G401 (cell line): ENCODE measurements at places on chromosomes 6 and 20.

DNA sequence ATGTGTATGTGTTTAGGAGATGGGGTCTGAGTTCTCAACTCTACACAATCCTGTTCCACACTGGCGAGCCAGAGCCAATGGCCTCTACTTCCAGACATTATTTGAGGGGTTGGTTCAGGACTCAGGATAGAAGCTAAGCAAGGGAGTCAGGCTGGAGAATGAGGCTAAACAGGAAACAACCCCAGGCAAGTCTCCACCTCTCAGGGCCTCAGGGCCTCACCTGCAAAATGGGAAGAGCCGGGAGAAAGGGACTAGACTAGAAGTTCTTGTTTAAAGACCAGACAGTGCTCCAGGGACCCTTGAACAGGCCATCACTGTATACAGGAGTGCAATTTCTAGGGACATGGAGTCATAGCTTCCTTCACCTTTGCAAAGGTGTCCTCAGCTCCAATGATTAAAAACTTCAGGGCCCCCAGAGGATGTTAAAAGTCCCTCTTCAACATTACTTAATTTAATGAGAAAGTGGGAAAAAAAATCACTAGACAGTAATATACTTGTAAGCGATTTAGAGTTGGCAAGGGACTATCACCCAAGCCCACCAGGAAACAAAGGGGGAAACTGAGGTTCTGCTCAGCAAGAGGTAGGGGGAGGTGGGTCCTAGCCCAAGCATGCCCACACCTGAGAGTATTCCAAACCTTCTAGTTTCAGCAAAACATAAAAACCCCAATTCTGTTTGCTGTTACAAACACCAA lies 41.7 kb downstream of the ZMYND8 start:
- no peak for DNase-seq

GRCh38 chr6:111087871-111088667 lies 766 bp downstream of the SLC16A10 start:
- DNase-seq, result peak; percentile 63

- no peak for DNase-seq
Measured at GRCh38 chr6:166774292-166774691, 147.2 kb upstream of the RPS6KA2 start.

DNA sequence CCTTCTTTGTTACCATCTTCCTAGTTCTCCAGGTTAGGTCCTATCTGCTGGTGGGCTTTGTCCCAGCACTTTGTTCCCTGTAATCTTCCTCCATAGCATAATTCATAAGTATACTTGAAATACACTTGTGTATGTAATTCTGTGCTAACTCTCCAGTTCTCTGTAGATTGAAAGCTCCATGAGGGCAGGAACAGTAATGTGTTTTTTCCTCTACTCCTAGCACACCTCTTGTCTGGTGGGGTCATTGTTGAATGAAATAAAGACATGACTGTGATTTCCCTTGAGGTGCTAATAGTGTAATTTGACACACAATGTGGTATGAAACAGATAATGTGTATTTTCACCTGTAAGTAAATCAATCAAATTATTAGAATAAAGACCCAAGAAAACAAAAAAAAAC lies 30.0 kb downstream of the MAP3K4 start:
- DNase-seq, result no peak

DNA sequence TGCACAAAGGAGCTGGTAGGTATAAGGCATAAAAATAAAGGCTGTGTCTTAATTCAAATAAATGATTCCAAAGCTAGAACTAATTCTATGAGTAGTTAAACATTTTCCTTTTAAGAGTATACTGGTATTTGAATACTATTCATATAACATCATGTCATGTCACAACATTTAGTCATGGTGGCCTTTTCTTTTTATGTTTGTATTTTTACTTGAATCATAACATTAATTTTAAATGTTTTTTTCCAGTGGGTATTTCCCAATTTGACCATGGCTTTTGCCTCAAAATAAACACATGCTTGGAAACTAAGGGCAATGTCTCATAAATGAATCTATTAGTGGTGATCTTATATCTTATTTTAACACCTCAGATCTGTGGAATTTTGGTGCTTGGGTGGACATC lies 177.1 kb downstream of the CD109 start:
- DNase-seq, result no peak

DNA sequence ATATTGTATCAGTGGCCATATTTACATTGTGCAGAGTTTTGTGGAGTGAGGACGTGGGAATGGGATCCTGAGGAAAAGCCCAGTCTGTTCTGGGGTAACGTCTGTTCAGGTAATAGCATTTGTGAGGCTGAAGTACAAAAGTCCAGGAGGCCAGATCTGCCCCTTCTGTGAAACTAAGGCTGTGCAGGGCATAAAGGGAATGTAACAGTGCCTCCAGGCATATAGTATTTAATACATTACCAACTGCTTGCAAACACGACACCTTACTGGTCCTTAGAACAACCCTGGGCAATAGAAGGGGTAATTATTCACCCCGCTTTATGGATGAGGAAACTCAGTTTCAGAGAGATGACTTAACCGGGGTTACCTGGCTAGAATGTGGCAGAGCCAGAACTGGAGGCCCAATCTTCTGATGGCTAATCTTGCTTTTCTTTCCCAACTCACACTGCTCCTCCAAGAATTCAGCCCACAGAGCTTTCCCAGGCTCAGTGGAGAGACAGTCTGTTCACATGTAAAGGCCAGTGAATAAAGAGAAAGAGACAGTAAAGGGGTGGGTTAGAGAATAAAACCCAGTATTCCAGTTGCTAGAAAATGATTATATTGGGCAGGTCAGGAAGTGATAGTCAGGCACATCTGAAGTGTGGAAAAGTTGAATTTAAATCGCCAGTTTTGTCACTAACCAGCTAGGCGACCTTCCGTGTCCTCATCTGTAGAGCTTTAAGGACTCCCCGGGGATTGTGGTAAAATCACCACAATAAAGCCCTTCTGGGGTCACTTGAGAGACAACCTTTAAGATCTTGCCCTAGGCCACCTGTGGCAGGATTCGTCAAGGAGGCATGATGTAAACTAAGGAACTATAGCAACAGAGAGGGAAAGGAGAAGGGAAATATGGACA lies 280.7 kb upstream of the CITED2 start:
- DNase-seq, result no peak

GRCh38 chr6:47247227-47247797 lies 62.4 kb downstream of the TNFRSF21 start:
- DNase-seq, result no peak

- DNase-seq, result no peak
Measured at GRCh38 chr6:147078602-147079001, 125.6 kb upstream of the STXBP5 start.

GRCh38 chr20:57259121-57259937 lies 7.1 kb downstream of the BMP7 start:
- peak; percentile 22 for DNase-seq

DNA sequence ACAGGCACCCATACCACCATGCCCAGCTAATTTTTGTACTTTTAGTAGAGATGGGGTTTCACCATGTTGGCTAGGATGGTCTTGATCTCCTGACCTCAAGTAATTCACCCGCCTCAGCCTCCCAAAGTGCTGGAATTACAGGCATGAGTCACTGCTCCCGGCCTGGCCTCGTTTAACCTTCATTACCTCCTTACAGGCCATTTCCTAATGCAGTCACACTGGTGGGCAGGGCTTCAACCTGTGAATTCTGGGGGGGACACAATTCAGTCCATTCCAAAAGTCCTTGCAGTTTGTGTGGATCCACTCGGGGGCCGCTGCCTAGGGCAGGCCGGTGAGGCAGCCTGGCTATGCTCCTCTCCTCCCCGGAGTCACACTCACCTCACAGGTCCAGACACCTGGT lies 112.4 kb upstream of the SNX9 start:
- no peak for DNase-seq

DNA sequence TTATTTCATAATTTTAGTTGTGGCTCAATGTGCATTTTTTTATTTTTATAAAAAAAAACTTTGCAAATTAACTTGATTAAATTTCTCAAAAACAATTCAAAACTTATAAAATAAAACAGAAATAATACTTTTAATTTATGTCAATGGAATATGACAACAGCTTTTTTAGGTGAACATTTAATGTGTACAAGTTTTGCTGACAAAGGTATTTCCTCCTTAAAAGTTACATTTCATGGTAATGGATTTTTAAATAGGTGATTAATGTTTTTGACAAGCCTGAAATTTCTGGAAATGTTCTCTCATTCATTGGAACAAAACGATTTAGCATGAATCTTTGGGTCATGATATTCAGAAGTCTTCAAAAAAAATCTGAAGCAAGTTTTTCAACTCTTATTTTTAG lies 1160.0 kb downstream of the HACE1 start:
- no peak for DNase-seq

GRCh38 chr6:9789201-9789600 lies 625.7 kb downstream of the TFAP2A start:
- DNase-seq, result no peak

DNA sequence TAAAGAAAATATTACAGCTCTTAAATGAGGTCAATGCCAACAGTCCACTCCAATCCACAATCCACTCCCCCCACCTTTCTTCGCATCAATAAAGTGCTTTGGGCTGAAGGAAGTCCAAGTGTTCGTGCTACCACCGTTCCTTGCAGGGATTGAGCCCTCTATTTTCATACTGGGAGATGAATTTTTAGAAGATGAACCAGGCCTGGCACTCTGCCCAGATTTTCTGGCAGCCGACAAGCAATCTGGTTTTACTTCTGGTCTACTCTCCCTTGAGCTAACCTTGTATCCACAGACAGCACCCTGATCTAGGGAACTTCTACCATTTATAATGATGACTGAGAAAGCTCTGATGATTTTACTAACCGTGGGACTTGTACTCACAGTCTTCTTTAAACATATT lies 72.3 kb downstream of the BTBD9 start:
- DNase-seq, result peak; percentile 95

- no peak for DNase-seq
Measured at GRCh38 chr6:44524476-44525227, 137.1 kb downstream of the CDC5L start.

GRCh38 chr6:40692337-40692736 lies 105.2 kb upstream of the LRFN2 start:
- DNase-seq, result no peak

DNA sequence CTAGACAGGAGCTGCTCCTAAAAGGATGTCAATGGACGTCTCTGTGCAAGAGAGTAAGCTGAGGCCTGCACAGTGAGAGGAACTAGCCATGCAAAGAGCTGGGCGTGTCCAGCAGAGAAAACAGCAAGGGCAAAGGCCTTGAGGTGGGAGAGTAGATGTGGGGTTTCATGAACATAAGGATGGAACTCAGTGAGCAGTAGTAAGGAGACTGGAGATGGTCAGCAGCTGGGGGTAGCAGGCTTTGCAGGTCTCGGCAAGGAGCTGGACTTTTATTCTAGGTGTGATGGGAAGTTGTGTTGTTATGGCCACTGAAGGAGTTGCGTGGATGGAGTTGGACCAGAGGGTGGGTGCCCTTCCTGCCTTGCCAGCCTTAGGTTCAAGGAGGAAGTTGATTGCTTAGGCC lies 90.7 kb upstream of the SIRPA start:
- peak; percentile 7 for DNase-seq

DNA sequence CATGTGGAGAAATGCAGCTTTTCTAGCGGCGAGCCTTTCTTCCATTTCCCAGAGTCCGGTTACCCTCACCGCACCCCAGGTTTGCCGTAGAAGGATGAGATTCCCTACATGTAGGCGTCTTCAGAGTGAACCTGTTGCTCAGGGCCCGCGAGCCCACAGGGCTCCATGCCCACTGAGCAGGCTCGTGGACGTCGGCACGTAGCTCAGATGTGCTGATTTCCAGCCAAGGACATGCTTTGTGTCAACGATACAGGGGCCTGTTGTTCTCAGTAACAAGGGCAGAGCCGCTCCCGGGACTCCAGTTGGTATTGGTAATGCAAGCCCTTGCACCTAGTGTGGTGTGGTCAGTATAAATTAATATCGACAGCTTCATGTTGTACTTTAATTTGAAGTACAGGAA lies 159.6 kb downstream of the MTHFD1L start:
- no peak for DNase-seq

DNA sequence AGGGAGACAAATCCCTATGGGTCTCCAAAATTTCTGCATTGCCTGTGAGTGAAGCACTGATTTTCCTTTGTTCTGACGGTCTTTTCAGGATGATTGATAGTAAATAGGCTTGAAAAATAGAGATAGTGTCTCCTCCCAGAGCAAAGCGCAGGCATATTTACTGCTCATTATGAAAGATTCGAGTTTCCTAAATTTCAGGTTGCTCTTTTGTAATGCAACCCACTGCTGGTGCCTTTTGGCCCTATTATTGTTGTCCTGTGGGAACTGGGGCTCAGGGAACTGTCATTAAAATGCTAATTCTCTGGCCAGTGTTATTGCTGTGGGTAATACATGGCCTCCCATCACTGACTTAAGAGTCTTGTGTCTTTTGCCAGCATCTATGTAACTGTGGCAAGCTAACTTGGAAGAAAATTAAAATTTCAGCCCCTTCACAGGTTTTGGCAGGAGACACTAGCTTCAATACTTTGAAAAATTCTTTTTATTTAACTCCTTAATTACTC lies 754.1 kb upstream of the MAP3K7 start:
- DNase-seq, result no peak

- DNase-seq, result no peak
Measured at GRCh38 chr6:111530218-111530617, 47.2 kb upstream of the REV3L start.

DNA sequence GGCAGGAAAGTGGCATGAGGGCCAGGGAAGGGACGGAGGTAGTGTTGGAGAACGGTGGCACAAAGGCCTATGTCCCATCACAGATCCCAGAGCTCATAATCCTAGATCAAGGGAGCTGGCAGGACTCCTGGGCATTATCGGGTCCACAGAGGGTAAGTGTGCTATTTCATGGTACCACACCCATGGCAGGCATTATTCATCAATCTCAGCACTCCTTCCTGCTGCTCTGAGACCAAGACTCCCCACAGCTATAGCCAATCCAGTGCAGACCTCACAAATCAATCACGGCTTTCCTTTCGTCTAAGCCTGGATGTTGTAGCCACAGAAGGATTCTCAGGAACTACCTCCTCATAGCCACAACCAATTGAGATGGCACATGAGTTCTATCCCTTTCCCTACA lies 187.9 kb downstream of the PREX1 start:
- no peak for DNase-seq
